Stimulated activated naive CD4-positive, alpha-beta T cell (primary cell): ENCODE measurements at places on chromosomes 5 and 9.

DNA sequence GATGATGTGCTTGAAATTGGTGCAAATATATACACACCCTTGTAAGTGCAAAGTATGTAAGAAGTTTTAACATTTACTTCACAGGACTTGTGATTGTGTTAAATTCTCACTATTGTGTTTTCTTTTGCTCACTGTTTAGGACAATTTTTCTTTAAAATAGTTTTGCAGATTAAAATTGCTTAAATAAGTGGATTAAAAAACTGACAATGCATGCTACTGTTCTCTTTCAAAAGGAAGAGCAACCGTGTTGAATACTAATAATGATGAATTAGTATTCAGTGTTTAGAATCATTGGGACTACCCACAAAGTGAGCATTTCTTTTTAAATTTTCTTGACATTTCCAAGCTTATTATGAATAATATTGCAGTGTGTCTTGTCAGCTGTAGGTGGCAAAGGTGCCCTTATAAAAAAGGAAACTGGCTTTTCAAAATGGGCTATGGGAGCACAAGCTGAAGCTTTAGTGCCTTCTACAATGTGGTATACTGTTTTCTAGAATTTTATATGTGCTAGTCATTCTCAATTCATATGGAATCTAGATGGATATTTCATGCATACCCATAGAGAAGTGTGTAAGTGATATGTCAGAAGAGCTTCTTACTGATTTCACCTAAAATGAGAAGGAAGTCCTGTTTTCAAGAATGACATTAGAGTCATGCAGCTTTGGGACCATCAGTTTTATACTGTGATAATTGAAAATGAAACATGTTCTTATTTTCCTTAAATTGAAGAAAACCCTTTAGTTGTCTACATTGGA, 35.4 kb downstream of the SREK1 start:
- no peak for DNase-seq

- no peak for DNase-seq
Observed at GRCh38 chr5:1445313-1445688, at the start of gene SLC6A3. SLC6A3 (minus strand) TSS chr5:1445440; CDS start chr5:1443197, 2,243 bp downstream.

GRCh38 chr9:116312221-116312620, 158.6 kb downstream of the PAPPA start:
- no peak for DNase-seq

GRCh38 chr9:130181678-130182380, 9.6 kb downstream of the NCS1 start:
- DNase-seq: no peak

DNA sequence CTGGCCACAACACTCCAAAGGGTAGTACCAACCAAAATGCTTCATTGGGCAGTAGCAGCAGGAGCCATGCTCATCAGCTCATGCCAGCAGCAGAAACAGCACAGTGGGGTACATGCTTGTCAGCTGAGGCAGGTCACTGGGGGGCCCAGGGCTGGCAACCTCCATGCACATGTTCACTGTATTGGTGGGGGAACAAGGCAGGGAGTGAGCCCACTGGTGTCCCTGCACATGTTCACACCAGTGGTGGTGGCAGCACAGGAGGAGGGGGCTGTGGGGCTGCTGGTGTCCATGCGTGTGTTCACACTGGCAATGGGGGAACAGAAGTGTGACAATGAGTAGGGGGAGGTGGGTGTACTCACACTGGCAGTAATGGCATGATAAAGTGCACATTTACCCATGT, 254.3 kb upstream of the KIF2A start:
- DNase-seq: no peak

DNA sequence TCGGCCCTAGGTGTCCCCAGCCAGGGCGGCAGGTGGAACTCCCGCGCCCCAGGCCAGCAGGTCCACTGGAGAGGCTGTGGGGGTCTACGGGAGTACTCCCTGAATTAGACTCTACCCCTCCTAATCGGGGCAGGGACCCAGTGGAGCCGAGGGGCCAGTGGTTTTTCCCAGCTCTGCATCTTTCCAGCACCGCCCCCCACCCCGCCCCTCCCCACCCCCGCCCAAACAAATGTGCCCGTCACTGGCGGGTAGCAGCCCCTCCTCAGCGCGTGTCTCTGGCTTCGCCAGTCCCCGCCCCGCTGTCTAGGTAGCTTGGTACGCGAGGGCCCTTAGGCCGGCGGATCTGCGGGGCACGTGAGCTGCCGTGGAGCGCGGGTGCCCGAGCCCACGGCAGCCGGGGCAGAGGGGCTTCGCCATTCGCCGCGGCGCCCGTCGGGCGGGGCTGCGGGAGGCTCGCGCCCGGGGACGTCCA, 7.0 kb downstream of the UNC5A start:
- no peak for DNase-seq

GRCh38 chr9:107707915-107708441, 218.4 kb upstream of the KLF4 start:
- DNase-seq: no peak

DNA sequence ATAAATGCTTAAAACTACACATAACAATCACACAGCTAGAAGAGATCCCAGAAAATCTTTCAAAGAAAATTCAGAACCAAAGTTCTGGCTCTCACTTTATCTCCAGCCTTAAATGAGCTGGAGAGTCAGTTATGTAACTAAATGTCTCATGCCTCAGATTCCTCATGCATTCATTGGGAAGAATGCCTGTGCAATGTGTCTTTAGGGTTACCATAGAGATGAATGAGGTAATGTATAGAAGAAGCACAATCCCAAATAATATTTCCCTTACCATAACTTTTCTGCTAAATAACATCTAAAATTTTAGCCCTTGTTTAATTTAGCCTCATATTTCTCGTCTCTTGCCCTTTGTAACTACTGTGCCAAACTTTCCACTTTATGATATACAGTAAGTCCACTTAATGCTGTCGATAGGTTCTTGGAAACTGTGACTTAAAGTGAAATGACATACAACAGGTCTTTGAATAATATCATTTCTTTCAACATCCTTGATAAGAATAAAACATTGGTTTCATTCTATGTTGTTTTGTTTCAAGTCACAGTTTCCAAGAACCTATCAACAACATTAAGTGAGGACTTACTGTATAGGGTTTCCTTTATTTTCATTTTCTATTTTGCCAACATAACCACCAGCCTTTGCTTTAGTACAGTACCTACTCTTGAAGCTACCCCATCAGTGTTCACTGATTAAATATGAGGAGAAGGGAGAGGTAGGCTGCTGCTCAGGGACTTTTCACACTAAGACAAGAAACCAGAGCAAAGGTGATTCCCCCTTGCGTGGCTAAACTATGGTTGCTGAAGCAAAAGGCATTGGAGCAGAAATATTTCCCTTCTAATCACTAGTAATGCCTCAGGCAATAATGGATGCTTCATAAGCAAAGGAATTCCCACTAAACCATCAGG, 295.7 kb upstream of the PTGER4 start:
- no peak for DNase-seq

DNA sequence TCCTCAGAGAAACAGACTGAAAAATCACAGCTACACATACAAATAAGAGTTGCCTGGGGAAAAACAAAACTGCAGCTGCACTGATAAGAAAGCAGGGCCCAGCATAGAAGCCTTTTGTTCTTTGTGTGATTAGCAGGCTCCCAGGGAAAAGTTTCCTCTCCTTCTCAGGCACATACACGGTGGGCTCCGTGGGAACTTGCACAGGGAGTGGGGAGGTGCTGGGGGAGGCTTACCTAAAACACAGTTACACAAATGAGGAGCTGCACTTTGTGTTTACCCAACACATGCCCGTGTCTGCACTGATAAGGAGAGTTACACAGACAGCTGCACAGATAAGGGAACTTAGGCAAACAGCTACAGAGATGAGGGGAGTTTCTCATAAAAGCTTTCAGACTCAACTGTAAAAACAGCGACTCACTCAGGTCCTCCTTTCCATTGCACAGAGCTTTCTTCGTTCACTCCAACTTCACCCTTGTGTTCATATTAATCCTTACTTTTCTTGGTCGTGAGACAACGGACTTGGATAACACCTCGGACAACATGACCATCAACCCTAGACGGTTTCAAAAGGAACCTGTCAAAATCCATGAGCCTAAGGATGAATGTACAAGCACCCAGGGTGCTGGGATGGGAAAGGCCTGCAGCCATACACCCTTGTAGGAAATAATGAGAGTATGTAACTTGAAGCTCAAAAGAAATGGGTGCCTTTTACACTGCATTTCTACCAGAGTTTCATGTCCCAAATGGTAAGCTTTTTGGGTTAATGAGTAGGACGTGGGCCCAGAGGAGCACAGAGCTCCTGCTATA, 50.8 kb downstream of the SERINC5 start:
- peak; percentile 59 for DNase-seq

DNA sequence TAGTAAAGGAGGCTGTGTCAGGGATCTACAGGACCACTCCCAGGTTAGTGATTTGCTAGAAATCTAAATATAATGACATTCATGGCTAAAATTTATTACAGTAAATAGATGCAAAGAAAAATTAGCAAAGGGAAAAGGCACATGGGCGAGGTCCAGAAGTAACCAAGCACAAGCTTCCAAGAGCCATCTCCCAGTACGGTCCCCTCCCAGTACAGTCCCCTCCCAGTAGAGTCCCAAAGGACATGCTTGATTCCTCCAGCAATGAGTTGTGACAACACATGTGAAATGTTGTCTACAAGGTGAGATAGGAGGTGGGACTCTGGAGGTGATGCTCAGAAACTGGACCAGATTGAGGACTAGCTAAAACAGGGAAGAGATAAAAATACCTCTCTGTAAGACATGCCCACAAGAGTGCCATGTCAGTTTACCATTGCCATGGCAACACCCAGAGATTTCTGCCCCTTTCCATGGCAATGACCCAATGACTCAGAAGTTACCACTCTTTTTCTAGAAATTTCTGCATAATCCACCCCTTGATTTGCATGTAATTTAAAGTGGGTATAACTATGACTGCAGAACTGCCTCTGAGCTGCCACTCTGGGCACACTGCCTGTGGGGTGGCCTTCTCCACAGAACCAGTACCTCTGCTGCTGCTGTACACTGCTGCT, 27.9 kb upstream of the CEMIP2 start:
- no peak for DNase-seq

DNA sequence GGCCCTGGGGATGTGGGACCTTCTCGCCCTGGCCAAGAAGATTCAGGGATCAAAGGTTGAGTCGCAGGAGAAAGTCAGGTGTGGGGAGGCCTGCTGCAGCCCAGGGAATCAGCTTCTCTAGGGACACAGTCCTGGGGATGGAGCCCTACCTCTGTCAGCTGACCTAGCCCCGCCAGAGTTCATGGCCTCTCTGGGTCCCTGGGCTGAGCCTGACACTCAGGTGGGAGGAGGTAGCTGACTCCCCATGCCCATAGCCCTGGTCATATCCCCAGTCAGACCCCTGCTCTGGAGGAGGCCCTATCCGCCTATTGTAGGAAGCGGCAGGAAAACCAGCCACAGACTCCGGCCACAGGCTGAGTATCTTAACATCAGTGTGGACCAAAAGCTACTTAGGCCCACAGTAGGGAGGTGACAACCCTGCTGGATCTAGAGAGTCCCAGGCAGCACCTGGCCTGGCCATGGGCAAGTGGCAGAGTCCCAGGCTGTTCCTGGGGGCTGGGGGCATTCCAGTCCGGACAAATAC, 15.0 kb upstream of the MRNIP start:
- no peak for DNase-seq

GRCh38 chr9:100111235-100111634, 12.2 kb downstream of the INVS start:
- no peak for DNase-seq

GRCh38 chr5:126677121-126677520, 76.4 kb downstream of the PHAX start:
- DNase-seq: no peak
